Bronchial epithelial cell (primary cell): ENCODE measurements at places on chromosomes 6 and 20. TPM values are rescaled to one million over a fixed set of nuclear protein-coding genes. Genes with fewer than 3 reads are reported as not detected.

DNA sequence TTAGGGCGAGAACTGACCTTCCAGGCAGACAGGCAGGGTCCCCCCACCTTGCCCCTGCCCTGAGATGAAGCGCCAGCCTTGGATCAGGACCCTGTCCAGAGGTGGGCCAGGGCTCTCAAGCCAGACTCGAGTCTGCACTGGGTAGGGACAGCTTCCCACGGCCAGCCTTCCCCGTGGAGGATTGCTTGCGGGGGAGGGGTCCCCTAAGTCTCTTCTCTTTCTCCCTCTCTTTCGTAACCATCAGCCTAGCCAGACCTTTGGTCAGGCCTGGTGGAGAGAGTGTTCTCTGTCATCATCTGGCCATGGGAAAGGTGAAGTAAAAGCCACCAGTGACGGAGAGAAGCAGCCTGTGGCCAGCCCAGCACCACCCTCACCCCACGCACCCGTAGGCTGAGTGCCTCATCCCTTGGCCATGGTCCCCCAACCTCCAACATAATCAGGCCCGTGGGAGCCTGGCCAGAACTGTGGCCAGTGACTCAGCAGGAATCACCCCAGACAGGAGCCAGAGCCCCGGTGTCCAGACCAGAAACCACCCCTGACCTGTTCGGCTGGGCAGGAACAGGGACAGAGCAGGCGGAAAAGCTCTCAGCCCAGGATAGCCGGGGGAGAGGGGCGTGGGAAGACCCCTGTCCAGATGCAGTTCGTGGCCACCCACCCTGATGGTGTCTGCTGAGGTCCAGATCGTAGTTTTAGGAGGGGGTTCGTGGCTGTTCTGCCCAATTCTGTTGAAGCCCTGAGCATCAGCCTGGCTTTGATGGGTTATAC, 47.1 kb downstream of the SNAI1 start:
- DNase-seq, result peak; percentile 37

- DNase-seq, result no peak
These were observed 58.0 kb downstream of the SULF2 start for GRCh38 chr20:47727170-47727880.

DNA sequence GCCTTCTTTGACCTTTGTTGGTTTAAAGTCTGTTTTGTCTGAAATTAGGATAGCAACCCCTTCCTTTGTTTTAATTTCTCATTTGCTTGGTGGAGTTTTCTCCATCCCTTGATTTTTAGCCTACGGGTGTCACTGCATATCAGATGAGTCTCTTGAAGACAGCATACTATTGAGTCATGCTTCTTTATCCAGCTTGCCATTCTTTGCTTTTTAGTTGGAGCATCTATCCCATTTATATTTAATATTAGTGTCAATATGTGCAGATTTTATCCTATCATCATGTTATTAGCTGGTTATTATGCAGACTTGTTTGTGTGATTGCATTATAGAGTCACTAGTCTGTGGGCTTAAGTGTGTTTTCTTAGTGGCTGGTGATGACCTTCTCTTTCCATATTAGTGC, 622.2 kb downstream of the MMUT start:
- DNase-seq, result no peak

GRCh38 chr6:26017632-26017966, 55.0 kb downstream of the TRIM38 start:
- peak; percentile 92 for DNase-seq

DNA sequence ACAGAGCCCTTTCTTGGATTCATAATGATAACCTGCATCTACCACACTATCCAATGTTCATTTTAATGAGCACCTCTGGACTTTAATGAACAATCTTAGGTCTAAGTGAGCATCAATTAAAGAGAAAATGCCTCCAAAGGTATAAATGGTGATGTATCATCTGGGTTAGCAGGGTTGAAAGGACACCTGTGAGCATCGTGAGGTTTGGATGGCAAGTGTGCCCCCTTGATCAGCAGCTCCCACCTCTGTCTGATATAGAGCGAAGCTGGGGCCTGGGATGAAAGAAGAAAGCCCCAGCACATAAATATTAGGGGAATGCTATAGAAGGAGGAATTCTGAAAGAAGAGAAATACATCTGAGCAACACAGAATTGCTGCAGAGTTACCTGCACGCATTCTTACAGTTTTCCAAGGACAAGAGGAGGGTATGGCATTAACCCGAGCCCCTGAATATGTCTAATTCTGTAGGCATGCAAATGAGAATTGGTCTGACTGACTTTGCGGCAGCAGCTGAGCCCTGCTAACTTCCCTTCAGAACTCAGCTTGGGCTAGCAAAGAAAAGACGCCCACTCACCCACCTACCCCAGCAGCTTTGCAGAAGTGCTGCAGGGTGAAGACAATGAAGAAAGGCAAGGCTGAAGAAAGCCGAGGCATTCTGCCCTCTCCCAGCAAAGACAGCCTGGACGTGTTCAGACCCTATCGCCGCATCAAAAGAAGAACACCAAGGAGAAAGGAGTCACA, 136.2 kb downstream of the GMPR start:
- no peak for DNase-seq

- DNase-seq, result no peak
These were observed 1.8 kb downstream of the ZBTB12 start for GRCh38 chr6:31899882-31900722.

DNA sequence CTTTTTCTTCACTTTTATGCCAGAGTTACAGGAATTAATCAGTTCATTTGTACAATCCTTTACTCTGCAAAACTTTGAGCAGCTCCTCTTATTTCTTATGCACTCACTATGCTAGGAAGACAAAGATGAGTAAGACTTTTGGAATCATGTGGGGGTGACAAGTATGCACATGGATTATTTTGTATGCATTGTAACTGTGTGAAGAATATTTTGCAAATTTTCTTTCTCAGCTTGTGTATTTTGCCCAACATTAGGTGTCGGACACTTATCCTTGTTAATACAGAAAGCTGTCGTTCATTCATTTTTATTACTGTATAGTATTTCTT, 88.6 kb downstream of the PPP1R14C start:
- DNase-seq, result peak; percentile 76

- no peak for DNase-seq
These were observed 36.4 kb upstream of the SYNJ2 start for GRCh38 chr6:157944983-157945931.

- no peak for DNase-seq
These were observed 112.0 kb downstream of the ATXN1 start for GRCh38 chr6:16649241-16649640.

GRCh38 chr6:17001188-17001587, 100.7 kb upstream of the STMND1 start:
- DNase-seq, result no peak

DNA sequence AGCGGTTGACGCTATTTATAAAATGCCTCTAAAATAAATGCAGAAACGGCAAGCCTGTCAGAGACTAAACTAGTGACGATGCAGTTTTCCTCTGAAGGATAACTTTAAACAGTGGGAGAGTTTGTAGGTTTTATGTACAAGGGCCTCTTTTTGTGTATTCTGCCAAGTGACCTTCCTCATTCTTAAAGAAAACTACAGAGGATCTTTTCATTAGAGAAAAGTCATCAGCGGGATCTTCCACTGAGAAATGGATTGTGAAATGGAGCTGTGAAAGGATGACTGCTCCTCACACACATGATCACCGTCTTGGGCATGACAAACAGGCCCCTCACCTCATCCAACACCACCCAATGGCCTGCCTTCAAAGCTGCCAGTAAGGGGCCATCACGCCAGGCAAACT, 89.0 kb upstream of the LYRM2 start:
- no peak for DNase-seq

- no peak for DNase-seq
These were observed 35.1 kb downstream of the SNAP25 start for GRCh38 chr20:10253780-10254179.

Gene SLC16A10
- under 0.01 and 0.26 TPM in 2 replicates for total RNA-seq

Gene BPIFA1
- not detected in 2 replicates for total RNA-seq

Gene PGC
- total RNA-seq, result not detected in 2 replicates

Gene LRRC73
- total RNA-seq, result 0.13 and 0.26 TPM in 2 replicates

Gene ULBP3
- 5.6 and 11.1 TPM in 2 replicates for total RNA-seq
